DMS79 (cell line): ENCODE measurements at places on chromosomes 7 and 10.

DNA sequence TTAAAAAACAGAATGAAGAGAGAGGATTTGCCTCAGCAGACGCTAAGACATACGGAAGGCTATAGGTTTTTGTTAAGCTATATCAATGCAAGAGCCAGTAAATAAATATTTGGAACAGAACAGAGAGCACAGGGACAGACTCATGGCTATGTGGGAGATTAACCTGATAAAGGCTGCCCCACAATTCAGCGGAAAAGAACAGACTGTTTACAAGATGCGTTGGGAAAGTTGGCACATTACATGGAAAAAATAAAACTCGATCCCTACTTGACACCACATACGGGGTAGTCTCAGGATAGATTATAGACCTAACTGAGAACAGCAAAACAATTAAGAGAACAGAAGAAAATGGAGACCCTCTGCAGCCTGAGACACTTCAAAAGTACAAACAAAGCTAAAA, 10.8 kb downstream of the KCNH2 start:
- no peak for DNase-seq

DNA sequence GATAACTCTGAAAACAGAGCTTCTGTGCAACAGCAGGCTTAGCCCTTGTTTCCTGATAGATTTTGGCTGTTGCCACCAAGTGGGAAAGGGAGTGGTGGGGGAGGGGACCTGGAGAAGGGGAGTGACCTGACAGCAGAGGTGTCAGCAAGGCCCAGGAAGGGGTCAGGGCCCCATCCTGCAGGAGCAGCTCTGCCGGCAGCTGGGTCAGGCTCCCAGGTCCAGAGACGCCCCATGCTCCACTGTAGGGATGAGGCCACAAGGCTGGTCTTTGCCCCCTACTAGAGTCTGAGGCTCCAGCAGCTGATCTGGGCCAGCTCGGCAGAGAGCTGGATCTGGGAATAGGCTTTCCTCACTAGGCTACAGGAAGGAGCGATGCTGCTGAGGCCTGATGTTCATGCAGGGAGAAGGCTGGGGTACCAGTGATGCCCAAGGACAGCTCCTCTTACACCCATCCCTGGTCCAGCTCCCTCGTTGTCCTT, 44.0 kb upstream of the ZMIZ1 start:
- DNase-seq, result no peak

DNA sequence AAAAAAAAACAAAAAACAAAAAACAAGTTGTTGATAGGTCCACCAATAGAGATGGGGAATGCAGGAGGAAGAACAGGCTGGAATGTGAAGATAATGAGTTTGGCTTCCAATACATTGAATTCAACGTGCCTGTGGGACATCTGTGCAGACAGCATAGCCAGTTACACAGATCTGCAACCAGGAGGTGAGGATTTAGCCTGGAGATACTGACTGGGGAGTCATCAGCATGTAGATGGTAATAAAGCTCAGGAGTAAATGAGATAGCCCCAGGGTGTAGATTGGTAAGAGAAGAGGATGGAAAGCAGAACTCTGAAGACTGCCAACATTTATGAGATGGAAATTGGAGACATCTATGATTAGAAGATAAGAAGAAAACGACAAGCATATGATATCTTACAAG, 4.7 kb upstream of the TRIM8 start:
- no peak for DNase-seq

DNA sequence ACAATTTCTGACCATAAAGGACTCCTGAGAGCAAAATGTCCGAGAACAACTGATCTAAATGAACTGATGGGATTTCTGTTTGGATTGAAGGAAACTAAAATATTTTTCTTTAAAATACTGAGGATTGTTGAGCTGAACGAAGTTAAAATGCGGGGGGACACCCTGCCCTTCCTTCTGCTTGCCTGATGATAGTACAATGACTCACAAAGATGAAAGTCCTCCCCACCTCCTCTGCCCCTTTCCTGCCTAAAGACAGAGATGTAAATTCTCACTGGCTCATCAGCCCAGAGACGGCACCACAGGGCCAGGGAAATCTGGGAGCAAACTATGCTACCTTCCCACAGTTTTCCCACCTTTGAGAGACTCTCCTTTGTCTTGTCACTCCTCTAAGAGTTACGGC, 180.6 kb downstream of the PHTF2 start:
- DNase-seq, result no peak

DNA sequence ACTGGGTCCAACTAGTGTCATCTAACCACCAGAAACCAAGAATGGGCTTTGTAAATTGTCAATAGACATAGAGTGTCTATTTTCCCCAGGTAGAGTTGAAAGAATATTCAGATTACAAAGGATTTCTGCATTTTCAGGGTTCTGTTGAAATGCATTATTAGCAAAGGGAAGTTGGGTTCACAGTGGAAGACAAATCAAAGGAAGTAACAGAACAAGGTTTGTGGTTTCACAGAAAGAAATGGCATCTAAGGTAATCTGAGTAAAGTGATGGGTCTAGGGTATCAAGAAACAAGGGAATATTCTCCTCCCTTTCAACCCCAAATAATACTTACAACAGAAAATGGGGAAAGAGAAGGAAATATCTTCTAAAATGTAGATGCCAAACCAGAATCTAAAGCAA, 25.8 kb downstream of the CEP41 start:
- DNase-seq, result no peak

GRCh38 chr10:113665352-113665751, 1.5 kb upstream of the NRAP start:
- DNase-seq, result no peak

DNA sequence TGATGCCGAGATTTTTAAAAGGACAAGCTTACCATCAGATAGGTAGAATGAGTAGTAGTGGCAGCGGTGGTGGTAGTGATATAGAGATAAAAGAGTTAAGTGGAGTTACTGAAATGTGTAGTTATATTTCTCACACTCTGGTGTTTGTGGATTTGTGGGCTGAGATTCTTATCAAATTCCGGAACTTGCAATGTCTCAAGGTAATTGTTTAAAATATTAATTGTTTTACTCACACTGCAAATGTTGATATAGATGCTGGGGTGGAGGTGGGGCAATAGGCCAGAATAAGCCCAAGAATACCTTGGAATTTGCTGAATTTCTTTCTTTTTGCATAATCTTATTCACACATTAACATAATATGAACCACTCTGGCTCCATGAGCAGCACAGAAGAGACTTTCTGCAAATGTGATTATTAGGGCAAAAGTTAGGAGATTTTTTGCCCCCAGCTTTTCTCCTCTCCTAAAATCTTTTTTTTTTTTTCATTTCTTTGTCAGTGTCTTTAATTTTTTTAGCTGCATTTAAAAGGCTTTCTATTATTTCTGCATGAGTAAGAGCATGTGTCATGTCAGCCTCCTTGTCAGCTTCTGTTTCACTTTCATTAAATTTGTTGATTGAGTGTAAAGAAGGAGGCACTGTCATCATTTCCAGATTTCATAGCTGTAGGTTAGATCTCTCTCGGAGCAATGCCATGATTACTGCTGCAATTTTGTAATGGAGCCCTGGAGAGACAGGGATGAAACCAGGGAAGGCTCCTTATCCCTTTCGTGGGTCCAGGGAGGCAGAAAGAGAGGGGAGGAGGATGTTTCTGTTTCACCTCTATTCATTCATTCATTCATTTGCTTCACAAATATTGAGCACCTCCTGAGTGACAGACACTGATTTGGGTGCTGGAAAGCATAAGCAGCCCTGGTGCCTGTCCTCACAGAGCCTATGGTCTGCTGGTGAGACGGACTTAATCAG, 13.1 kb upstream of the SGMS1 start:
- DNase-seq, result no peak

GRCh38 chr10:101157756-101158458, 26.8 kb downstream of the TLX1 start:
- DNase-seq, result no peak

DNA sequence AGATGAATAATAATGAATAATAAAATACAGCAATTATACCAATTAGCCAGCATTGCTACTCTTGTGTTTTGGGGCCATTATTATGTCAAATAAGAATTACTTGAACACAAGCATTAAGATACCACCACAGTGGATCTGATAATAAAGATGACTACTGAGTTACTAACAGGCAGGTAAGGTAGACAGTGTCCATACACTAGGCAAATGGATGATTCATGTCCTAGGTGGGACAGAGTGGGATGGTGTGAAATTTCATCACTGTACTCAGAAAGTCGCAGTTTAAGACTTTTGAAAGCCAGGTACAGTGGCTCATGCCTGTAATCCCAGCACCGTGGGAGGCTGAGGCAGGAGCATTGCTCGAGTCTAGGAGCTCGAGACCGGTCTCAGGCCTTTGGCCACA, 8.7 kb upstream of the UNC5B start:
- no peak for DNase-seq

- peak; percentile 9 for DNase-seq
These were observed 216.8 kb downstream of the PTEN start for GRCh38 chr10:88080213-88080612.

DNA sequence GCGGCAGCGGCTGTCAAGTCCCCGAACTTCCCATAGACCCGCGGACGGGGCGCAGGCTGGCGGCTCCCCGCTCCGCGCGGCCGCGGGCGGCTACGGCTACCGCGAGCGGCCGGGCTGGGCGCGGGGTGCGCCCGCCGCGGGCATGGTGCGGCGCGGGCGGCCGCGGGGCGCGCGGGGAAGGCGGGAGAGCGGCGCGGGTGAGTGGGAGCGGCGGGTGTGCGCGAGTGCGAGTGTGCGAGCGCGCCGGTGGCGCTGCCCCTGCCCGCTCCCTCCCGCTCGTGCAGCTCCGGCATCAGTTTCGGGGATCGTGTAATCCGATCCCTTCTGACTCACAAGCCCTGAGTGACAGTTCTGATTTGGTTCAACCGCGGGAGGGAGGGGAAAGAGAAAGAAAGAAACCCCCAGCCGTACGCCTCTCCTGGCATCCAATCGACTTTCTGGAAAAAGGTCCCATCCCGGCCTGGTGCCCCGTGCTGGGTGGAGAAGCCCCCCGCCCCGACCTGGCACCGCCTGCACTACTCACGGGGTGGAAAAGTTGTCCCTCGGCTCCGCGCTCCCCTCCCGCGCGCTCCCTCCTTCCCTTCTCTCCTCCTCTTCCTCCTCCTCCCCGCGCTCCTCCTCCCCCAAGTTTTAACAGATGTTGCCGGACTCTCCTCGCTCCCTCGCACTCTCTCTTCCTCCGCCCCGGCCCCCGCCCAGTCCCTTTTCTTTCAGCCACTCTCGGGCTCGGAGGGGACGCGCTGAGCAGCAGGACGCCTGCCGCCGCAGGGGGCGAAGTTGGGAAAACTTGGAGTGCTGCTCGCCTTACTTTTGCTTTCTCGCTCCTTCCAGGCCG, at the start of gene GLI3:
Gene GLI3 (minus strand): TSS at position 234 of the 835 bp plus-strand sequence. CDS start 13,956 bp downstream, outside the sequence.
- no peak for DNase-seq
